ENCODE measurements at places on chromosomes 5 and 9.

GRCh38 chr5:107542428-107542827, 128.3 kb downstream of the EFNA5 start:
- no peak for DNase-seq

GRCh38 chr9:133584167-133584558, 25.0 kb downstream of the FAM163B start:
- DNase-seq, result no peak

GRCh38 chr9:130029223-130029973, 13.6 kb downstream of the FNBP1 start:
- DNase-seq, result peak; percentile 66

DNA sequence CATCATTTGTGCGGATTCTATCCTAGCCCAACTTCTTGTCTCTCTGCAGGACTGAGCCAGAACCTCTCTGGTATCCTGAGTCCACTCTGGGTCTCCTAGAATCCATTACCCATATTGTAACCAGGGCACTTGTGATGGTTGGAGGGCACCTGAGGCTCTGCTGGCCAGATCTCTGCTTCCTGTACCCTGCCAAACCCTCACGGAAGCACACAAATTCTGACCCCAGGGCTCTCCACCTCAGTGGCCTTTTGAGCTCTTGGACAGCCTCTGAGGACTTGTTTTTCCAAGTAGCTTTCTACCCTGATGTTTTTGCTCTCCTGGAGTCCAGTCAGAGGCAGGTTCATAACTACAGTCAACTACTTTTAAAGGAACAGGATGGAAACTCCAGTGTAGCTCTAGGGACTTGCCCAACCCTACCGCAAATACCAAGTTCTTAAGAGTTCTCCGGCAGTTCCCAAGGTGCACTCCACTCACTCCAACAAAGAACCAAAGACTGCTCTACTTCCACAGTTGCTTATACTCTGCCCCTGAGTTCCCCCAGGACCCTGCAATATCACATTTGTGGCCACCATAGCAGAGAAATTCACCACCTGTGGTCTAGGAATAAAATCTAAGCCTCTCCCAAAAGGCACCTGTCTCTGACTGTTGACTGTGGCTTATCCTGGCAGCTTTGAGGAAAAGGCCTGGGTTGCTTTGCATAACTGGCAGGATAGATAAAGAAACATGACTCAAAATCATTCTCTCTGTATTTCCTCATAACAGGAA, 9.6 kb downstream of the PIP5K1B start:
- no peak for DNase-seq

DNA sequence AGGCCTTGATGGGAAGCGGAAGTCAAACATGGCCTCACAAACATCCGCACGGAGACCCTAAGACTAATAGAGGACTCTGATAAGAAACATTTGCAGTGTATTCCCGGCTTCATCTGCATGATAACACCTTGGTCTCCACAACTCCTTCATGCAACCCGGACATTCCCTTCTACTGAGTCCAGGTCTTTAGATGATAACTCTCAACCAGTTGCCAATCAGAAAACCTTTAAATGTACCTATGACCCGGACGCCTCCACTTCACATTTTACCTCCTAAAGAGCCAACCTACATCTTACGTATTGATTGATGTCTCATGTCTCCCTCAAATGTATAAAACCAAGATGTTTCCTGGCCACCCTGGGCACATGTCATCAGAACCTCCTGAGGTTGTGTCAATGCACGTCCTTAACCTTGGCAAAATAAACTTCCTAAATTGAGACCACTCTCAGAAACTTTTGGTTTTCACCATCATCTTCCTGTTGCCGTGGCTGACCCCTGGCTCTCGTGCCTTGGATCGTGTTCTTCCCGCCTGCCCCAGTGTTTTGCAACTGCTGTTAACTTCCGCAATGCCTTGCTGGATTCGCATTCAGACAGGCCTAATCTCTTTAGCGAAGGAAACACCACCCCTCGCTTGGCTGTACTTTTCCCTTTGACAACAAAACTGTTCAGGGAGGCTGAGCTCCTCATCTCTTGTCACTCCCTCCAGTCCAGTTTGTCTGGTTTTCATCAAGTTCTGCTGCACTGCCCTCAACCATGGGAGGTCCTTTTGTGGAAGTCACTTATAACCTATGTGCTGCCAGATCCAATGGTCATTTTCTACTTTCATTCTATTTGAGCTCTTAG, 1.1 kb upstream of the DAP start:
- no peak for DNase-seq

GRCh38 chr5:87780831-87781760, 368.4 kb upstream of the CCNH start:
- peak; percentile 71 for DNase-seq

GRCh38 chr5:51622161-51622790, 239.0 kb downstream of the ISL1 start:
- no peak for DNase-seq

DNA sequence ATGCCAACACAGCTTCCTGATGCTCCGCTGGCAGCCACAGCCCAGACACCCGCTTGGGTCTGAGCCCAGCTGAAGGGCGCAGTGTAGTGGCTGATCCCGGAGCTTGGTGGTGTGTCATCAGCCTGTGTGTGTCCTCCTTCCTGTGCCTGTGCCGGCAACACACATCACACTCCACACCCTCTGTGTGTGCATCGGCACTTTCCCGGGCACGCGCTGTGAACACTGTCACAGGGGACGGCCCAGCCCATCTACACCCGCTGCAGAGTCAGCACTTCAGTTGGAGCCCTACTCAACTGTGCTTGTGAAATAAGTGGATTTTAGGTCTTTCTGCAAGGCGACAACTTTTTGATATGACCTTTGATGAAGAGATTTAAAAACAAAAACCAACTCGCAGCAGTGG, 189.4 kb downstream of the IRX2 start:
- no peak for DNase-seq

- DNase-seq, result no peak
Measured at GRCh38 chr5:167233507-167234220, 1057.8 kb upstream of the WWC1 start.

DNA sequence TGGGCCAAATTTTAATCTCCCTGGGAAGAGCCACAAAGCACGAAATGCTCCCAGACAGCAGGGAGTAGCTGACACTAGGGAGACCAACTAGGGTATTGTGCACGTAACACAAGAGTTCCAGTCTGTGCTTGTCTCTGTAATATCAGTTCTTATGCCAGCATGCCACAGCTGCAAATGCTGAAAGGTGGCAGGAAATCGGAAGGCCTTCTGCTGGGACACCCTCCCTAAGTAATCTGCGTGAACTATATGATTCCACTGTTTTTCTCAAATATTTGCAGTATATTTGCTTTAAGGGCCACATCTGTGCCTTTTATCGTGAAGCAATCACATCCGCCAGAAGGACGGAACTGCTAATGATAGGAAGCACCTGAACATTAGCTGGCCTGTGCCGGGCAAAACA, 12.6 kb downstream of the VLDLR start:
- DNase-seq, result no peak

DNA sequence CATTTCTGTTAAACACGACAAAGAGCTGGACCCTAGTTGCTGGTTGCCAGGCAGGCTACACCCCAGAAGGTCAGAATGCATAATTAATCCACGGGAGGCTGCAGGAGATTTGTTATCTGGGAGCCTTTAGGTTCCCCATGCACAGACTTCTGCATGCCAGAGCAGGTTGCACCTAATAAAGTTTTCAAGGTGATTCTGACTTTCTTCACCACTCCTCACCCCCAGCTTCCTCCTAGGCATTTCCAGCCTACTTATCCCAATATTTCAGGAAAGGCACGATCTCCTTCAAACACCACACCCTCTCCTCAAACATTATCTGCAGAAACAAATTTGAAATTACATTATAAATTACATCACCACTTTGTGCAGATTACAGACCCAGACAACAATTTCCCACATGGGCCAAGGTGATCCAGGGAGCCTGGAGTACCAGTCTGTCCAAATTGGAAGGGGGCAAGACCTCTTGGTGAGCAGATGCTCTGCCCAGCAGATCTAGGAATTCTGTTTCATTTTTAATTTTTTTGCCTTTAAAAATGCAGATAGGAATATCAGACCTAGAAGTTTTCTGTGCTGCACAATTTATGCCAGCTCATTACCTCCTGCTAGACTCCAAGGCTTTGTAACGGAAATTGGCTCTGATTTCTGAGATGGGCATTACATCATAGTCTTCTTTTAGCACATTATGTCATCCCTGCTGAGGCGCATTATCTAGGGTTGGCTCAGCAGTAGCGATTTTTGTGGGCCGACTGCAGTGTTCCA, 363.4 kb upstream of the SLC30A5 start:
- DNase-seq, result no peak

GRCh38 chr9:14095277-14095676, 218.7 kb downstream of the NFIB start:
- DNase-seq, result no peak

- DNase-seq, result no peak
Measured at GRCh38 chr5:127849891-127850290, 146.7 kb downstream of the CCDC192 start.

Data from activated T-cell treated with anti-CD3 and anti-CD28 coated beads, Interleukin-2, amount 50 U/mL, for 24 hours (primary cell).